ENCODE measurements at places on chromosomes 16 and 17. TPM values are rescaled to one million over a fixed set of nuclear protein-coding genes. Genes with fewer than 3 reads are reported as not detected.

DNA sequence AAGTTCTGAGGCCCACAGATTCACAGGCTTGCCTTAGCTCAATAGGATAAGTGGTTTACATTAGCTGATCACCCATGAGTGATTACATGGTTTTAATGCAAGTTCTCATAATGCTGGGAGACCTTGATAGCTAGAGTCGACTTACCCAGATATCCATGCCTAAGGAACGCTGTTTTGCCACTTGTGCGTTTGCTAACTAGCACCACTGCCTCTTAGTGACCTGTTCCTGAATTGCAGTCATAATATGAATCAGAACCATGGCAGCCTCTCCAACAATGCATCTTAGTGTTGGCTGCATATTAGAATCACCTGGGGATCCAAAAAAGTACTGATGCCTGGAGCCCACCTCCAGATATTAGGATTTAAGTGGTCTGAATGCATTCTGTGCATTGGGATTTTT is 251.1 kb upstream of the CDH5 start:
- DNase-seq, result no peak

DNA sequence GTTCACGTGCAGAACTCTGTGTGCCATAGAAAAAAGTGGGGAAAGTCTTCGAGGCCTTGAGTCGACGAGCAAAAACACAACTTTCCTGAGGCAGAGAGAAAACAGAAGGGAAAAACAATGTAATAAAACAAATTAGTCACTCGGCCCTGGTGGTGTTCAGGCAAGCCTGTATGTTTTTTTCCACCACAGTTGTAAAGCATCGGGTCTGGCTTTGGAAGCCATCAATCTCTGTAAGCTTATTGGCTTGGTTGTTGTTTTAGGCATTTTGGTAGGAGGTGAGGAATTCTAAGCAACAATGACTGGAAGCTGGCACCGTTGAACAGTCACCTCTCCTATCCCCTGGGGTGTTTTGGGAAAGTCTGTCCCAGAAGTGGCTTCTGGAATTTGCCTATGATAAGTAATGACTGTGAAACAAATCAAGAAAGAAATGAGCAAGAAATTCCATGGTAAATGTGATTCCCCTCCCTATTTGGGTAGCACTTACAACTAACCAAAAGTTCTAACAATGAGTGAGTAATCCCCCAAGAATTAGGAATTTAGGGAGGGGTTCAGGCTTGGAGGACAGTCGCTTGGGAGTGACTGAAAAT is 2.8 kb downstream of the CDH13 start:
- DNase-seq, result no peak

DNA sequence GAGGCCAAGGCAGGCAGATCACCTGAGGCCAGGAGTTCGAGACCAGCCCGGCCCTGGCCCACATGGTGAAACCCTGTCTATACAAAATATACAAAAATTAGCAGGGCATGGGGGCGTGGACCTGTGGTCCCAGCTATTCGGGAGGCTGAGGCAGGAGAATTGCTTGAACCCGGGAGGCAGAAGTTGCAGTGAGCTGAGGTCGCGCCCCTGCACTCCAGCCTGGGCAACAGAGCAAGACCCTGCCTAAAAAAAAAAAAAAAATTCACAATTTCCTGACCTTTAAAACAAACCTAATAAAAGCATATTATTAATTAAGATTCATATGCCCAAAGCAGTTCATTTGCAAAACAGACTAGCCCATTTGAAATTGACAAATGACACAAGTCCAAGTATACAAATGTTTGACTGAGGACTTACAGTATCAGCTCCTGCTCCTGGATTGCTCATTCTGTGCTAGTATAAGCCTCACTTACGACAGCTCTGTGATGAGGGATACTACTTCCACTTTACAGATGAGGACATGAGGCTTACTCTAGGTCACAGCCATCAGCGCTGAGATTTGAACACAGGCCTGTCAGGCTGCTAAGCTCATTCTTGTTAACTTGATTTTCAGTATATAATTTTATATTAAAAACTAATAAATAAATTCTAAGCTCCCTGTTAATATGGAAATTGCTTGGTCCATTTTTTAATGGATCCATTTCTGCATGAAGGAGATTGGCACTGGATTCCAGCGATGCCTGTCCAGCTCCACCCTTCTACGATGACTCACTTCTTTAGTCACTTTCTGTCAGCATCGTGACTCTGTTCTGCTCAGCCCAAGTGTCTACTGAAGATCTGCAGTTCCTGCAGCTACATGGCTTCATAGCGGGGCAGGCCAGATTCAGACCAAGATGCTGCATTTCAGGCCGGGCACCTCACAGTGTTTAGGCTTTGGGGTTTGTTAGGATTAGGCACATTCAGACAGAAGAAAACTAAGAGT is 88.2 kb downstream of the WDR59 start:
- DNase-seq, result no peak

- DNase-seq, result no peak
Measured at GRCh38 chr16:68401871-68402747, 46.2 kb downstream of the SMPD3 start.

DNA sequence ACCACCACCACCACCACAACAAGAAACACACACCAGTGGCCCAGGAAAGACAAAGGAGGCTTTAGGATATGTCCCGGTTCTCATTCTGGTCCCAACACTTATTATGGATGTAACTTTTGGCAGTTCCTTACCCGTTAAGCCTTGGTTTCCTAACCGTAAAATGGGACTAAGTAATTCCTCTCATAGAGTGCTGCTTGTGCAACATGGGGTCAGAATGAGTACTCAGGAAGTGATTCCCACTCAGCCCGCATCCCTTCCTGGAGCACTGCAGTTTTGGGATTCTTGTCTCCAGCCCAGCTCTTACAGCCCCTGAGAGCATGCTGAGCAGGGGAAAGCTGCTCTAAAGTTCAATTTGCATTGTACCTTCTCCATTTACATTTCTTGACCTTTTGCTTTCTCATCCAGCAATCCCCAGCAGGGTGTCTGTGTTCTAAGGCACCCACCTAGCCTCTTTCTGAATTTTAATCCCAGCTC is 262.6 kb downstream of the PRKCA start:
- no peak for DNase-seq

- no peak for DNase-seq
Measured at GRCh38 chr16:57938936-57939871, 31.7 kb downstream of the CNGB1 start.

GRCh38 chr16:12153662-12154061 is 177.1 kb downstream of the SNX29 start:
- DNase-seq, result no peak

GRCh38 chr16:48367441-48368049 is 17.7 kb downstream of the SIAH1 start:
- DNase-seq, result no peak

GRCh38 chr16:73996624-73997339 is 299.8 kb upstream of the PSMD7 start:
- DNase-seq, result no peak

GRCh38 chr17:61285526-61286320 is 113.9 kb upstream of the TBX2 start:
- no peak for DNase-seq

DNA sequence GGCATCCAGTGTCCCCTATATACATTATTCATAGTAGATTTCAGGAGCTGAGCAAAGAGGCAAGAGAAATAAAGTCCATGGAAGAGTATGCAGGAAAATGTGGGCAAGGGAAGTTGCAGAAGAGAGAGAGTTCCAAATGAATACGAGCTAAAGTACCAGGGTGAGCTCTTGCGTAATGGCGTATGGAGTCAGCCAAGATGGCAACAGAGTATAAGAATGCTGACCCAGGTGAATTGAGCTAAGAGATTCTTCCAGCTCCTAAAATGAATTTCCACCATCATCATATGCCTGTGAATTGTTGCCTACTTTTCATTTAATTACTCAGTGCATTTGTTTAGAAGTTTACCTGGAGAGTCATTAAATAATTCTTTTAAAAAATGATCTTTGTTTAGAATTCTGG is 153.2 kb upstream of the CNTNAP4 start:
- DNase-seq, result no peak

GRCh38 chr16:56789360-56789759 is 59.4 kb downstream of the NUP93 start:
- no peak for DNase-seq

GRCh38 chr17:57999496-58000017 is 7.5 kb downstream of the SRSF1 start:
- no peak for DNase-seq

GRCh38 chr17:82767041-82767754 is 15.3 kb downstream of the TBCD start:
- DNase-seq, result no peak

- DNase-seq, result no peak
Measured at GRCh38 chr16:86558355-86559193, 3.5 kb upstream of the MTHFSD start.

DNA sequence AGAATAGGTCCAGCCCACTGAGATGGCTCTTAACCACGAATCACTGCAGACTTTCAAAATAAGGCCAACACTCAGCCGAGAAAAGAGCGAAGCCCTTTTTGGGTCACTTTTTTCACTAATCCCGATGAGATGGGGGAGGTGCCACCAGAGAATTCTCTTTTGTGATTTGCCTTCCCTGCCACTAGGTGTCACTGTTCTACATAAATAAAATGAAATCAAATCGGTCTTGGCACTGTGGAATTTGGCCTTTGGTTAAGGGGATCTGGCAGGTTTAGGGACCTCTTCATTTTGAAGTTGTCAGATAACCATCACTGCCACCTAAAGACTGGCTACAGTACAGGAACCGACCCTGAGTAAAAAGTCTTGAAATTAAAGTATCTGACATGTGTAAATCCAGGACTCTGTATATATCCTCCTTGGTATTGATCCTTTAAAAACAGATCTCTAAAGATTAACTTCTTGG is 147.0 kb downstream of the HS3ST4 start:
- DNase-seq, result no peak

GRCh38 chr17:31509805-31510177 is 118.3 kb downstream of the RAB11FIP4 start:
- no peak for DNase-seq

GRCh38 chr17:71251276-71251675 is 869.5 kb upstream of the SOX9 start:
- no peak for DNase-seq

DNA sequence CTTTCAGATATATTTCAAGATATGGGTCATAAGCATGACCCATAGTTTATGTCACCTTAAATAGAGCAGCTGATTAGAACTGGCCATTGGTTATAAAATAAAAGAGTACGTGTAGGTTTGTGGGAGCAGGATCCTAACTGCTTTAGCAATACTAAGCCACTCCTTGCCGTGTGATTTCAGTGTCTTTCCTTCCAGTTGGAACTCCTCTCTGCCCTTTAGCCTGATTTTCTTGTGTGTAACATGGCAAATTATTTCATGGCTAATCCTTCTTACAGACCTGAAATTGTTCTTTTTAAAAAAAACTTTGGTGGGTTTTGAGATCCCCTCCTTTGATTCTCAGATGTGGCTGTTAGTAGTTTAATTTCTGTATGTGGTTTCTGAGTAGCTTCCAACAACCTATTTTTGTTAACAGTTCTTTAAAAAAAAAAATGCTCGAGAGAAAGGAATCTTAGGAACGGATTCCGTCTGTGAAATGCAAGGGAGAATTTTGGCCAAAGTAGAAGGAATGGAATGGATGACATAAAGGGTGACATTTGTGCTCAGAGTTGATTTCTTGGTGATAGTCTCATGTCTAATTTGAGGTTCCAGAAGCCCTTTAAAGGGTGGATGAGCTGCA is 39.9 kb downstream of the DHRS7B start:
- no peak for DNase-seq

DNA sequence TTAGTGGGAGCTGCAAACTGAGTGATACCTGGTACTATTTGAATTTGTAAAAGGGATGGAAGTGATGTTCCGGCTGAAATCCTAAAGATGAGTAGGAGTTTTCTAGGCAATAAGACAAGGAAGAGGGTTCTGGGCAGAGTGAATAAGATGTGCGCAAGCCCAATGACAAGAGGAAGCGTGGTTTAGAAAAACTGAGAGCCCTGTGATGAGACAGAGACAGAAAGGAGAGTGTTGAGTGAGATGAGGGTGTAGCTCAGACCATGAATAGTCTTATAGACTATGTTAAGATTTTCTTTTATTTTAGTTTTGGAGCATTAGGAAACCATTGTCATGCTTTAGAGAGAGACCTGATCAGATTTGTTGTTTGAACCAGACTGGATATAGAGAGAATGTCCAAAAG is 50.2 kb downstream of the COX10 start:
- no peak for DNase-seq

- DNase-seq, result no peak
Measured at GRCh38 chr16:58035356-58036170, 10.0 kb downstream of the MMP15 start.

GRCh38 chr16:50652836-50653425 is 28.2 kb downstream of the SNX20 start:
- no peak for DNase-seq

DNA sequence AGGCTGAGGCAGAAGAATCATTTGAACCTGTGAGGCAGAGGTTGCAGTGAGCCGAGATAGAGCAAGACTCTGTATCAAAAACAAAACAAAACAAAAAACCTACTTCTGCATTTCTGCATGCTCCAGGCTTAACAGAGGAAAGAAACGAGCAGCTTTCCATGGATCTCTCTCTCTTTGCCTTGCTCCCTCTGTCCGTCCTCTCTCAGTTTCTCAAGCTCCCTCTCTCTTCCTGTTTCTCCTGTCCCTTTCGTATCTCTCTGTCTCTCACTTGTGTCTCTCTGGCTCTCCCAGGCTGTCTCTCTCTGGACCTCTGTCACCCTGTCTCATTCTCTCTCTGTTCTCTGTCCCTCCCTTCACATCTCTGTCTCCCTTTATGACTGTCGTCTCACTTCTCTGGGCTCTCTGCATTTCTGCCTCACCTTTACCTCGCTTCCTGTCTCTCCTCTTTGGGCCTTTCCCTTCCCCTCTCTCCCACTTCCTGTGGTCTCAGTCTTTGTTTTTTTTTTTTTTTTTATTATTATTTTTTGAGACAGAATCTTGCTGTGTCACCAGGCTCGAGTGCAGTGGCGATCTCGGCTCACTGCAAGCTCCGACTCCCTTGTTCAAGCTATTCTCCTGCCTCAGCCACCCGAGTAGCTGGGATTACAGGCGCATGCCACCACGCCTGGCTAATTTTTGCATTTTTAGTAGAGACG is 4.1 kb upstream of the PITPNA start:
- no peak for DNase-seq

The TGFB1I1 gene
- 231 TPM for total RNA-seq

The CDR2L gene
- 29.8 TPM for total RNA-seq

The KRTAP4-1 gene
- total RNA-seq, result not detected

The TBC1D3H gene
- not detected for total RNA-seq

The MYCBPAP gene
- total RNA-seq, result 0.56 TPM

The ACSM5 gene
- 11.0 TPM for total RNA-seq

The ITGB4 gene
- total RNA-seq, result 21.1 TPM
